ENCODE measurements at places on chromosomes 4 and X. TPM values are rescaled to one million over a fixed set of nuclear protein-coding genes. Genes with fewer than 3 reads are reported as not detected.

PRKG2 gene
- polyA plus RNA-seq: 0.16 TPM

PKD2 gene
- polyA plus RNA-seq: 54.8 TPM

CD40LG gene
- not detected for polyA plus RNA-seq

NUP62CL gene
- polyA plus RNA-seq: 3.4 TPM

AFP gene
- polyA plus RNA-seq: 0.14 TPM

GAGE1 gene
- not detected for polyA plus RNA-seq

MAGEC1 gene
- not detected for polyA plus RNA-seq

UGT2A3 gene
- not detected for polyA plus RNA-seq

DRD5 gene
- 0.46 TPM for polyA plus RNA-seq

RHOXF1 gene
- 1.6 TPM for polyA plus RNA-seq

DRP2 gene
- polyA plus RNA-seq: 10.0 TPM

CHM gene
- polyA plus RNA-seq: 20.3 TPM

RWDD4 gene
- 68.2 TPM for polyA plus RNA-seq

VCX3B gene
- polyA plus RNA-seq: not detected

SH2D1A gene
- polyA plus RNA-seq: not detected

ACSL4 gene
- 101 TPM for polyA plus RNA-seq

TBX22 gene
- not detected for polyA plus RNA-seq

CT45A5 gene
- polyA plus RNA-seq: not detected

GAGE13 gene
- polyA plus RNA-seq: not detected

MAP9 gene
- 32.9 TPM for polyA plus RNA-seq

SPANXA2 gene
- polyA plus RNA-seq: not detected

MEPE gene
- not detected for polyA plus RNA-seq

ART3 gene
- not detected for polyA plus RNA-seq

NXF2 gene
- not detected for polyA plus RNA-seq

DCAF8L2 gene
- polyA plus RNA-seq: not detected

CT45A10 gene
- polyA plus RNA-seq: not detected

CSAG1 gene
- not detected for polyA plus RNA-seq

SSX4 gene
- polyA plus RNA-seq: not detected

MAGEA8 gene
- not detected for polyA plus RNA-seq

GPR82 gene
- polyA plus RNA-seq: not detected

STATH gene
- polyA plus RNA-seq: not detected

PPP1R2C gene
- polyA plus RNA-seq: not detected

IL2RG gene
- not detected for polyA plus RNA-seq

BRS3 gene
- not detected for polyA plus RNA-seq

KLHL5 gene
- 33.8 TPM for polyA plus RNA-seq

IL1RAPL2 gene
- polyA plus RNA-seq: not detected

GPR50 gene
- polyA plus RNA-seq: not detected

GPM6B gene
- 212 TPM for polyA plus RNA-seq

LUZP4 gene
- not detected for polyA plus RNA-seq

L1CAM gene
- polyA plus RNA-seq: 88.0 TPM

ARX gene
- 42.8 TPM for polyA plus RNA-seq

NAA11 gene
- not detected for polyA plus RNA-seq

TLR6 gene
- not detected for polyA plus RNA-seq

CXXC4 gene
- polyA plus RNA-seq: 127 TPM

GAGE12E gene
- polyA plus RNA-seq: not detected

PJA1 gene
- polyA plus RNA-seq: 225 TPM

STK32B gene
- polyA plus RNA-seq: 42.8 TPM

TASL gene
- not detected for polyA plus RNA-seq

PAGE5 gene
- polyA plus RNA-seq: not detected

SCRG1 gene
- polyA plus RNA-seq: 0.64 TPM

CNGA1 gene
- not detected for polyA plus RNA-seq

GAR1 gene
- 12.1 TPM for polyA plus RNA-seq

STARD8 gene
- polyA plus RNA-seq: 0.09 TPM

PABPC5 gene
- polyA plus RNA-seq: 2.7 TPM

CT47B1 gene
- not detected for polyA plus RNA-seq

Data from neural cell (in vitro differentiated cells).